D341Med (cell line): ENCODE measurements at places on chromosomes 3 and 15.

DNA sequence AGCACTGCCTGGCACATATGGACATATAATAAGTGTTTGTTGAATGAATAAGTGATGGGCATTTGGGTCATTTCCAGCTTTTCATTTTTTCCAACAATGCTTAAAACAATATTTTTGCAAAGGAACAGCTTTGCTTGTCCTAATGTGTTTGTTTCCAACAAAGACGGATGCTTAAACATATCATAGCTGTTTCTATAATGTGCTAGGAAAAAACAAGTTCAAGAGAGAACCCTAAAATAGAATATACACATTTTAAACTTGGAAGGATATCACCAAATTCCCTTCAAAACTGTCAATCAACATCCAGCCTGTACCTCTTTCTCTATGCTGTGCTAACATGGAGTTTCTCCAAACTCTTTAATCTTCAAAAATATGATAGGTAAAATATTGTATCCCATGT is 224.5 kb upstream of the WNT5A start:
- no peak for DNase-seq

DNA sequence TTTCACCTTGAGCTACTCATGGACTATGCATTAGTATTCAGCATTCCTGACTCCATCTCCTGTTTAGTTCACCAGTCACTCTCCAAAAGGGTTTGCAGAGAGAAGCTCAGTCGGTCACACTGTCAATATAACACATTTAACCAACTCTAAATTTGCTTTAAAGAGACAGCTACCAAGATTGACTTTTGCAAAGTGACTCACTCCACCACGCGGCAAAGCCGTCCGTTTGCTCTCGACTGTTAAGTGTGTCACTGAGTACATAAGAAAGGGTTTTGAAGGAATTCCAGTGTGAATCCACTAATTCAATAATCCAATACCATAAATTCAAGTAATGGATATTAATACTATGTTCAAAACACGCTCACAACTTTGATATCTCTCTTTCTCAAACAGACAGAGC is 1006.7 kb upstream of the NR2F2 start:
- no peak for DNase-seq

DNA sequence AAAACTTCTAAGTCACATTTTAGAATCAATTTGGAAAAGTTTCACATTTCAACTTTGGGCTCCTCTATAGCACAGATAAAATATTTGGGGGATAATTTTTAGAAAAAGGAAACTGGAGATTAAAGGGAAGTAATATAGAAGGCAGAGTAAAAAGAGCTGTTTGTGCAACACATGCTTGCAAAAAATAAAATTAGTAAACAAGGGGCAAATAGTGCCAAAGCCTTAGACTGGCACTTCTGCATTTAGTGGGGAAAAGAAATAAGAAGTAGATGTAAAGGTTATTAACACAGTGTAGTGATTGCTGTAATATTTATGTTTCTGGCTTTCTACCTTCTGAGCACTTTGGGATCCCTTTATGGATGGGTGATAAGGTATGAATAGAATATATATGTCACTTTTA is 246.6 kb downstream of the CBLB start:
- no peak for DNase-seq

DNA sequence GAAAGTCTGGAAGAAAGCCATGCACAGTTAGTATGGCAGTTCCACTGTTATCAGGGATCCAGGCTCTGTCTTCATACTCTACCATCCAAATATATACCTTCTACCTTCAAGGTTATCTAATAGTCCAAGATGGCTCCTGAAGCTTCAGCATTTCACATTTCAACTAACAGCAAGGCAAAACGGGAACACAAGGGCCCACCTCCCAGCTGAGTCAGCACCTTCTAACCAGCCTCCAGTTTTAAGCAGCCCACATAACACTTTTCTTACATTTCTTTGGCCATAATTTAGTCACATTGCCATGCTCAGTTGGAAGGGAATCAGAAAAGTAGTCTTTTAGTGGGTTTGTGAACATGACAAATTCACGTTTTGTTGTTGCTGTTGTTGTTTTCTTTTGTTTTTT is 15.4 kb upstream of the MSL2 start:
- DNase-seq: no peak

DNA sequence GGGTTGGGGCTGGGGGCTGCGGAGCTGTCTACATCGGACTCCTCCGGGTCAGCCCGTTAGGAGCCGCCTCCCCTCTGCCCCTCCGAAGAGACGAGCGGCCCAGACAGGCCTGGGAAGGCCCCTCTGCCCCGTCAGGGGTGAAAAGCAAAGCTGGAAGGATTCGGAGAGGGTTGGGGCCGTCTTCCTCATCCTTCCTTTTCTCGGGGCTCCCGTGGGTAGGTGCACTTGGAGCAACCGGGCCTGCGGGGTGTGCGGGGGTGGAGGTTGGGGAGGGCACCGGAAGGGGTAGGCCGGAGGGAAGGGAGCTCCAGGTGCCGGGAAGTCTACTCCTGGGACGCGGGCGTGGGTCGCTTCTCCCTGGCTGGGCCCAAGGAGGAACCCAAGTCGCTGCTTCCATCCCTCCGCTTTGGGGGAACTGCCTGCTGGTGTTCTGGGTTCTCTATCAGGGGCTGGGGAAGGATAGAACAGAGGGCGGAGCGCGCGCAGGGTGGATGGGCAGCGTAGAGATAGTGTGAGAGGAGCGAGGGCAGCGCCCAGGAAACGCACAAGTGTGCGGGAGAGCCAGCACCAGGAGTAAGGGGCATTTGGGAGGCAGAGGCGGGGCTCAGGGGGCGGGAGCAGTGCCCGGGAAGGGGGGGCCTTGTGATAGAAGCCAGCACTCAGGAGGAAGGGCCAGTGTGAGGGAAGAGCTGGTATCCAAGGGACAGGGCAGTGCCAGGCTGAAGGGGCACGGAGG is 590 bp downstream of the POLR2H start:
- DNase-seq: peak; percentile 66

DNA sequence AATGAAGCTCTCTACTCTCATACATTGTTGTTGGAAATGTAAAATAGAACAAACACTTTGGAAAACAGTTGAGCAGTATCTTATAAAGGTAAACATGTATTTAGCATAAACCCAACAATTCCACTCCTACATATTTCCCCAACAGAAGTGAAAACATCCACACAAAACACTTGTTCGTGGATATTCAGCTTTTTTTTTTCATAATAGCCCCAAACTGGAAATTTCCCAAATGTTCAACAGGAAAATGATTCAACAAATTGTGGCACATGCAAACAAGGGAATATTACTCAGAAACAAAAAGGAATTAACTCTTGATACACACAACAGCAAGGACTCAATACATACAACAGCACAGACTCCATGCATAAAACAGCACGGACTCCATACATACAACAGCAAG is 28.5 kb downstream of the RFTN1 start:
- no peak for DNase-seq

DNA sequence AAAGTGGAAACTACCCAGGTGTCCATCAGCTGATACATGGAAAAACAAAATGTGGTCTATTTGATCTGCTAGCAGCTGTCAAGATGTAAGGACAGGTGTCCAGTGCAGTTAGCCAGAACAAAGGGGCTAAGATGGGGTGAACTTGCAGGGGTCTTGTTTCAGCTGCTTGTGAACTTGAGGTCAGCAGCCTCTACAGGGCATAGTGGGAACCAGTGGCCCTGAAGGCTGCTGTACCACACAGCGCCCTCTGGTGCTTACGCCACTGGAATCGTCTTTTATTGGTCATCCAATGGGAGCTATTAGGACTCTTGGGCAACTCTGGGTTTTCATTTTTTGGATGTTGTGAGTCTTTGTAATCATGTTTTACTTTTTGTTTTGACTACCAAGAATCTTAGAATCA is 62.2 kb upstream of the CTSH start:
- no peak for DNase-seq

DNA sequence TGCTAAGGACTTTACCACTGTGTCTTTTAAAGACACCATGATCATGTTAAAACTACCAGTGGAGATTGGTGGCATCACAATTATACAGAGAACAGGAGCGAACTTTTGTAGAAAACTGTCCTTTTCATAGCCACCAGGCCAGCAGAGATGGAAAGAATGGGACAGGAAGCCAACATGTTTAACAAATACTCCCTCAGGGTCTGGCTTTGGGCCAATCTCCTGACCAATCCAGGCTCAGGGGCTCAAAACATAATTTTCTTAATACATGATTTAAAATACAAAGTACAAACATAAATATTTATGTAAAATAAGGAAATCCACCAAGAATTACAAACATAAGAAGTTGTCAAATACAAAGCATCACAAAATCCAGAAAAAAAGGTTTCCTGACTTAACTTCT is 266.0 kb downstream of the VPS13C start:
- DNase-seq: no peak

DNA sequence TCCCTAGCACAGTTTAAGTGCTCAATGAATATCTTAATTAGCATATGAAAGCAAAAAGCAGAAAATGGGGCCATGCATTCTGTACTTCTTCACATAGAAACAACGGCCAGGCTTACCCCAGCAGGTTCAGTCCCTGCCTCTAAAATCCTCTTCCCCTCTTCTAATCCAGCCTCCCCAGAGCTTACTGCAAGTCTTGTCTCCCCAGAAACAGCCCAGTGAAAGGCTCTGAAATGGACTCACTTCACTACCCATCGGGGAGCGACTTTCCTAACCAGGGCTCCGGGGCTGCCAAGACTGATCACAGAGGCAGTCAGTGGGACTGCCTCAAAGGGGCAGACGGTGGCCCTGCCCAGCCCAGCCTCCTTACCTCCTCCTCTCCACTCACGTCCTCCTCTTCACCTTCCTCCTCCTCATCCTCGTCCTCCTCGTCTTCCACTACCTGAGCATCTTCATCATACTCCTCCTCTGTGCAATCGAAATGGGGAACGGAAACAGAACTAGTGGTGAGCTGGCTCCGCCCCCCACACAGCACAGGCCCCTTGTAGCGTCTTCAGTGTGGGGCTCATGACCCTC is 38.0 kb downstream of the ANP32A start:
- DNase-seq: no peak

DNA sequence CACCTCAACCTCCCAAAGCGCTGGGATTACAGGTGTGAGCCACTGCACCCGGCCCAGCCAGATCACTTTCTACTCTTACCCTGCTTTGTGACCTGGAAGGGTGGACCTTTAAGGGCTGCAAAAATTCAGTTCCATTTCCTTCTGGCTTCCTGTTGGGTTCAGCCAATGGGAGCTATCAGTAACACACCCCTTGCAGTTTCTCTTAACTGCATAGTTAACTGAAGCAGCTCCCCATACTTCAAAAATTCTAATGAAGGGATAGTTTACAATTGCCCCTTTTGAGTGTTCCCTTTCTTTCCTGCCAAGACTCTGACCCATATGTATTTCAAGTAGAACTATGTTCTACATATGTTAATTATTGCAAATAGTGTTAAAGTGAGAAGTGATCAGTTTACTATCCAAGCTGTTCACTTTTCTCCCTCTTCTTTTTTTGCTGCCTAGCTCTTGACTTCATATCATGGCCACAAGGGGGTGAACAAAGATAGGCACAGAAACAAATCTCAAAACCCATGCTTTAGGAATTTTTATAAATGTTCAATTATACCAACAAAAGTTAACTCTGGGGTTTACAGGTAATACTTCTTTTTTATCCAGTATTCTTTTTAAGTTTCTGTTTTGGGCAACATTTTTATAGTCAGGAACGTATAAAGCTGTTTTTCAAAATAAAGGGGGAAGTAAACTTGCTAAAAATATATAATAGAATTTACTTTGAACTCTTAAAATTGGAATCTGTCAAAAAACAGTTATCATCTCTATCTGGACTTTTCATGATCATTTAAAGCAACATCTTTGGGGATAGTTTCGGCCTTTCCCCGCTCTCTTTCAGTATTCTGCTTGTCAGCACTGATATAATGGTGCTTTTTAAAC is 8.1 kb downstream of the PGBD4 start:
- peak; percentile 37 for DNase-seq

DNA sequence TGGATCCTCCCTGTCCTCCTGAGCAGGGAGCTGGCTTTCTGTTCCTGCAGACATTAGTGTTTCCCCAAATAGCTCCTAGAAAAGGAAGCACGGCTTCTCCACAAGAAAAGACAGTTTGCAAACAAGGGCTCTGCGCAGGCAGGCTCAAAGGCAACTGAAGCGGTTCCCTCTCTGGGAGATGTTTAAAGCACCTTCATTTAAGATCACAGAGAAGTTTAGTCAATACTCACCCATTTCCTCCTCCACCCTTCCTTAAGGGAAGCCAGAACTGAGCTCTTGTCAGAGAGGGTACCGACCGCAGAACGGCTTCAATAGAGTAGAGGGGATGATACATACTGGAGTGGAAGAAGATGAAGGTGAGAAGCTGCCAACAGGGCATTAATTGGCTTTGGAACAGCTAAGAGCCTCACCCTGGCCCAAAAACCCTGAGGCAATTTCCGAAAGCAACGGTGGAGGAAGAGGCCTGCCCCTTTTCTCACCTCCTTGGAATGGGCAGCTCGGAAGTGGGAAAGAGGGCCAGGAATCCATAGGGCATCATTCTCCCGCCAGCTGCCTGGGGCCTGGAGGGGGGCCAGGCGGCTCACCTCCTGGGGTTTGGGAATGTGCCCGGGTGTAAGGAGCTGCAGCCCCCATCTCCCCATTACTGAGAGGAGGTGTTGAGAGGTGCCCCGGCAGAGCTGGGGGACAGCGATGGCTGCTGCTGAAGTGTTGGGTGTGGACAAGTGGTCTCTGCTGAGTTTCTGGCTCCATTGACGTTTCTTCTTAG is 4.8 kb upstream of the EPHB3 start:
- DNase-seq: no peak

GRCh38 chr15:83844742-83845141 is 190.8 kb downstream of the ADAMTSL3 start:
- DNase-seq: no peak

DNA sequence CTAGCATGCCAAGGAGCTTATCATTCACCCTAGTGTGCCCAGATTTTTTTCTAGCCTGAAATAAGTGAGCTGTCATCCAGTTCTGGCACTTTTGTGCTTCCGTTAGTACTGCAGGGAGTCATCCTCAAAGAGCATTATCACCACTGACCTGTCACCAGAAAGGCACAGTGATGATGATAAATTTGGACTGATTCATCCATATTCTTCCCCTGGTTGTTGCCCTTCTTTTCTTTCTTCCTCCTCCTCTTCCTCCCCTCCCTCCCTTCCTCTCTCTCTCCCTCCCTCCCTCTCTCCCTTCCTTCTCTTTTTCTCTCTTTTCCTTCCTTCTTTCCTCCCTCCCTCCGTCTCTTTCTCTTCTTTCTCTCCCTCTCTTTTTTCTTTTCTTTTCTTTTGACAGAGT is 21.3 kb downstream of the SLC35G2 start:
- no peak for DNase-seq
